Endothelial cell of umbilical vein (primary cell): ENCODE measurements at places on chromosomes 13 and 19. TPM values are rescaled to one million over a fixed set of nuclear protein-coding genes. Genes with fewer than 3 reads are reported as not detected.

APOE gene
- total RNA-seq: 1.5 and 3.3 TPM in 2 replicates

DNA sequence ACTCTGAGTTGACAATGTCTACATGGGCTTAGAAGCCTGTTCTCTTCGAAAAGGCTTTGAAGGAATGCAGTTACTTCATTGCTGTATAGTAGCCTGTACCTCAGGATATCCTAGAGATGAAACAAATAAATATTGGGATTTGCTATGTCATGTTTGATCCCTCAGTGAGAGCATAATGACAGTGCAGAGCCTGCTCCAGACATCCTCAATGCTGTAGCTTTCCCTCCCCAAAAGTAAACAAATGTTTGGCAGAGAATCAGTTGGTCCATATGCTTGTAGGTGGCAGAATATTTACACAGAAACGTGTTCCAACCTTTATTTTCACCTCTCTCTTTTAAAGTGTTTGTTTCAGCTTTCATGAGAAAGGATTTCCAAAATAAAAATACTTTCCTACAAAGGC, 515.3 kb upstream of the SGCG start:
- no peak for DNase-seq

KLK3 gene
- total RNA-seq: not detected in 2 replicates

CD177 gene
- 0.18 TPM in 1 of 2 replicates, not detected in the other for total RNA-seq

GRCh38 chr13:103007427-103007762, 58.8 kb downstream of the SLC10A2 start:
- DNase-seq: no peak

PSPN gene
- 1.0 and 1.2 TPM in 2 replicates for total RNA-seq

PSG2 gene
- total RNA-seq: not detected in 2 replicates

FBXO27 gene
- total RNA-seq: 4.2 and 6.5 TPM in 2 replicates

HIF3A gene
- total RNA-seq: 8.1 and 8.5 TPM in 2 replicates

TYK2 gene
- 138 and 142 TPM in 2 replicates for total RNA-seq

CGB5 gene
- not detected in 2 replicates for total RNA-seq

GRCh38 chr13:92029641-92030040, 631.2 kb downstream of the GPC5 start:
- DNase-seq: no peak

FARP1 gene
- 73.5 and 77.7 TPM in 2 replicates for total RNA-seq

APC2 gene
- 0.04 and 0.23 TPM in 2 replicates for total RNA-seq

IGFL2 gene
- total RNA-seq: not detected in 2 replicates

FGF14 gene
- not detected in 2 replicates for total RNA-seq
